ENCODE measurements at places on chromosomes 4 and X.

- DNase-seq = no peak
Measured at GRCh38 chrX:153153516-153153915, 25.6 kb upstream of the MAGEA1 start.

DNA sequence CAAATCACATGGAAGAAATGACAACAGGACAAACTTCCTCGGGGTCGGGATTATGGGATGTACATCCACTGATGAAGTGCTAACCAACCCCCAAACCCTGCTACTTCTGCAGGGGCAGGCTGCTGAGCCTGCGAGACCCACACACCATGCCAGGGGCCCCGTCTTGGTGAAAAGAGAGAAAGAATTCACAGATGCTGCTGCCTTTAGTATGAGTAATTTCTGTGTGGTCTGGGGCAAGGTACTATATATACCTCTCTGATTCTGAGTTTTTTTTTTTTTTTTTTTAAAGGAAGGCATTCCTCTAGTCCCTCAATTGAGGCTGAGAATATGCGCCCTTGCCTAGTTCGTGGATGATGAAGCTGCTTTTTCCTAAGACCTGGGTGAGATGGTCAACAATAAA, 24.8 kb downstream of the PDHA1 start:
- DNase-seq = no peak

- DNase-seq = no peak
Measured at GRCh38 chrX:17839269-17839668, 21.8 kb downstream of the RAI2 start.

- no peak for DNase-seq
Measured at GRCh38 chr4:140096921-140097320, 57.1 kb downstream of the MAML3 start.

Measured in renal cortical epithelial cell (primary cell).